ENCODE measurements at places on chromosomes 3 and 15. TPM values are rescaled to one million over a fixed set of nuclear protein-coding genes. Genes with fewer than 3 reads are reported as not detected.

The ATP13A4 gene
- 0.12 TPM for polyA plus RNA-seq

DNA sequence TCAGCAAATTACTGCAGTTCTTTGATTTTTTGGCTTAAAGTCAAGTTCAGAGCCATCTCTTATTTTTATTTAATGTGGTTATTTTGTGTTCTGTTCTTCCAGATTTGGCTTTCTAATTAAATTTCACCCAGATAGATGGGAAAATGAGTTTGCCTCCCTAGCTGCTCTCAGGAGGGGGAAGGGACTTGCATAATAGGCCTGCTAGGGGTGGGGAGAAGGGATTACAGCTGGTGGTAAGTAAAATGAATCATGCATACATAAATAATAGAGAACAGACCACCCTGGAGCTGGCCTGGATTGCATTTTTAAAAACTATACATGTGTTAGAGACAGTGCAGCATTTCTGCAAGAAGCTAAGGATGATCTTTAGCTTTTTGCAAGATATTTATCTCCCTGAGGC lies 3.9 kb upstream of the PXYLP1 start:
- DNase-seq: no peak

GRCh38 chr3:14467814-14468620 lies 65.6 kb downstream of the SLC6A6 start:
- no peak for DNase-seq

DNA sequence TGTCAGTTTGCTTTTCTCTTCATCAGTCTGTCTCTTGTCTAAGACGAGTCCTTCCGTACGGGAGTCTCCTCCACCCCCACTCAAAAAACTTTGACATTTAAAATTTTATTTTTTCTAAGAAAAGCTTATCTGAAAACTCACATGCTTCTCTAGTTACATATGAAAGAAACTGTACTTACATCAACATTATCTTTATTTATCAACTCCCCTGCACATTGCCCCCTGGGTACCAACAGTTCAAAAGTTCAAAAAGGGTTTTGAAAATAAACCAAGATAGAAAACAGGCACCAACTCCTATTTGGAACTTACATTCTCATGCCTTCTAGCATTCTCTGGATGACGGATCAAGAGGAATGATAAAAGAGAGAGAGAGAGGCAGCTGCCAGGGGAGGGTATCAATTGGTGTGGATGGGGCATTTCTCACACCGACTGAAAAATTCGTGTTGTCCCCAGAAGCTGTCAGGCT lies 182.5 kb downstream of the FOXP1 start:
- DNase-seq: no peak

GRCh38 chr3:15633766-15634598 lies 32.4 kb downstream of the BTD start:
- DNase-seq: no peak

DNA sequence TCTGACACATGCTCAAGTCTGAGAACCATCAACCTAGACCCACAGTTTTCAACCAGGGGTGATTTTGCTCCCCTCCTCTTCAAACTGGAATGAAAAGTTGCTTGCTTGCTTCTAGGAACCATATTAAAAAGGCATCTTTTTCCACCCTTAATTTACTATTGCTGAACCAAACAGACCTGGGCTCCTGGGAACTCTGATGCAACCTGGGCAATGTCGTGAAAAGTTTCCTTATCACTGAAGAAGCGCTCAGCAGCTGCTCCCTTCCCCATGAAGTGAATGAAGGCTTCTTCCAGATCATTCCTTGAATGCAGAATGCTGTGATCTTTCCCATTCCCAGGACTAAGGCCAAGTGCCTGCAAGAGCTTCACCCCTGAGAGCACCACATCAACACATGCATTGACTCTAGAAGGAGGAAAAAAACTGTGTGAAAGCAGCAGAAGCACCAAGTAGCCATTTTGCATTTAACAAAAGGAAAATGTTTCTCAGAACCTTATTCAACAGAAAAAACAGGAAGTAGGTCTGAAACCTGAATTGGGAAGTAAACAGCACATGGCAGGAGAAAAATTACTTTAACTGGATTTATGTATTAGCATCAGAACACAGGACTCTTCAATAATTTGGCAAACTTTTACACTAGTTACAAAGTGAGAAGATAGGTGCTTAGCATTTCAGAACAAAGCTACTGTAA lies 8.7 kb downstream of the ADPGK start:
- no peak for DNase-seq

DNA sequence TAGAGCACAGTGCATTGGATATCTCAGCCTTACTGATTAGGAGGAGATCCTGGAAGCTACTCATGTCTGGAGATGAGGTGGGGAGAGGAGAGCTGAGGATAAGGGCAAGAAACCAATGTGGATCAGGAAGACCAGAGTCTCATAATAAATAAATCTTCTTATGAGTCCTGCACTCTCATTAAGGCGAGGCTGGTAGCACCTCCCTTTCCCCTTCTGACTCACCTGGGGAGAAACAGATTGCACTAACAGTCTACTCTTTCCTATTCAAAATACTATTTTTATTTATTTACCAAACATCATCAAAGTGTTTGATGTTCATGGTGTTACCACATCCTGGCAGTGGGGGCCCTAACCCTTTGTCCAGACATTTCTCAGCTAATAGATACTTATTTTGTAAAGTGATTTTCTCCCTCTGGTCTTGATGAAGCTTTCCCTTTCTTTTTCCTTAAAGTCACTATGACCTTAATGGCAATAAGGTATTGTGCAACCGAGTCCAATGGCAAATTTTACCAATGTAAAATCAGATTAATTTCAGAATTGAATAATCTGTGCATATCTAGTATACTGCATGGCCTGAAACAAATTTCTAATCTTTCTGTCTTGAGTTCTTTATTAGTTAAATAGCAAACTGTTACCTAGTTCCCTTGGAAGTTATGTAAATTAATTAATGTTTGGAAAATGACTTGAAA lies 81.1 kb downstream of the IQCH start:
- no peak for DNase-seq

The GPR62 gene
- 0.29 TPM for polyA plus RNA-seq

DNA sequence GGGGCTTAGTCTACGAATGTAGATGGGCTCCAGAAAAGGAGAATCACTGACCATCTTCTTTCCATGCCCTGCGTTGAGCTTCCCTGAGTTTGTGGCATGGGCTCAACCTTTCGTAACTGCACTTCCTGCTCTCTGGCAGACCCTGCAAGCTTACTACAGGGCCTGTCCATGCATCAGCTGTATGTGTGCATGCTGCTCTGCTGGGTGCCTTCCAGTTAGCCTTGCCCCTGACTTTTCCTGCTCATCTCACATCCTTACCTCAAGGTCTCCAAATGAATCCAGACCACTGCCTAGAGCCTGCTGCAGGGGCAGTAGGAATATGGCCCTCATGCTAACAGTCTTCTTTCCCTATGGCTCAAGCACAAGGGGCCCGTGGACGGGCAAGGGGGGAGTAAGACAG lies 2.0 kb upstream of the TF start:
- DNase-seq: no peak

GRCh38 chr15:86759800-86760523 lies 680.3 kb downstream of the AGBL1 start:
- DNase-seq: no peak

DNA sequence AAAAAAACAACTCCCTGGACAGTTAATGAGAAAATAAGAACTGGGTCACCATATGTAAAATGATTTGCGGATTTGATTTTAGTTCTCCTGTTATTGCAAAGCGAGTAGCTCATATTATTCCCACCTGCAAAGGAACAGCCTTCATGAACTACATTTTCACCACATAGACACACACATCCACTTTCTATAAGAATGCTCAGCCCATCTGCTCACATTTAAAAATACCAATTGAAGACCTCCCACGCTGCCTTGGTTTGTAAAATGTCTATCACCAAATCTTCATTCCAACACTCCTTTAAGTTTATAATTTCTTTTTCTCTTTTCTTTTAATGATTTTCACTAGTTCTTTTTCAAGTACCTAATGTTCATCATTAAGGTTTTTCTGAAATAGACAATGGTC lies 148.6 kb downstream of the FGF12 start:
- no peak for DNase-seq

DNA sequence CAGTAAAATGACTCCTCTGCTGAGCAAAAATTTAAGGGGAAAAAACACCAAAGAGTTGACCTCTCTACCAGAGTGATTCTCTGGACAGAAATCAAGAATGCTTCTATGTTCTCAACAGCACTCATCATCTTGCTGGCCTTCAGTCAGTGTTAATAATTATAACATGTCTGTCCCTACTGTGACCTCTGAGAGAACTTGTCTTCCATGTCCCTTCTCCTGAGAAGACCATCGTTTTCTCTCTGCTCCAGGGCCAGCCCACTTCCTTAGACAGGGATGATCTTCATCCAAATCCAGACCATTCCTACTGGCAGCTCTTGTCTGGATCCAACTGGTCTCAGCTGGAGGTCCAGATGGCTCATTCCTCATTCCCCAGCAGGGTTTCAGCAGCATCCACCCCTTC lies 139.0 kb upstream of the NECTIN3 start:
- no peak for DNase-seq

- DNase-seq: no peak
Observed at GRCh38 chr3:125585595-125586223, 9.6 kb downstream of the OSBPL11 start.

DNA sequence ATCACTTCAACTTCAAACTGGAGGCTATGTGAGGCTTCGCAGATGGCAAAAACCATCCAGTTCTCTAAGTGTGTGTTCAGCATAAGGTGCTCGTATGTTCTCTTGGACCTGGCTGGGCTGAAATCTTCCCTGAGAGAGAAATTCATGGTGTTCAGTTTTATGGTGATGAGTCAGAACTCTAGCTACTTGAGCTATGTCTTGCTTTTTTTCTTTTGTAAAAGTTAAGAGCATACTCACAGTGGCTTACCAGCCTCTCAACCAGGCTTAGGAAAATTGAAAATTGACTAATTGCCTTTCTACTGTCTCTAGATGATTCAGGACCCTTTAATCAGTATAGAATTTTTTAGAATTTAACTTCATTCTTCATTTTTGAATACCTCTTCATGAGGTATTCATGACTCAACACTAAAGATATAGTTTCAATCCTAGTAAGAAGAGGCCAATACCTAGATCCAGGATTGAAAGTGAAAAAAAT lies 617.5 kb downstream of the TBL1XR1 start:
- no peak for DNase-seq

GRCh38 chr3:71701251-71701762 lies 23.9 kb downstream of the EIF4E3 start:
- no peak for DNase-seq

DNA sequence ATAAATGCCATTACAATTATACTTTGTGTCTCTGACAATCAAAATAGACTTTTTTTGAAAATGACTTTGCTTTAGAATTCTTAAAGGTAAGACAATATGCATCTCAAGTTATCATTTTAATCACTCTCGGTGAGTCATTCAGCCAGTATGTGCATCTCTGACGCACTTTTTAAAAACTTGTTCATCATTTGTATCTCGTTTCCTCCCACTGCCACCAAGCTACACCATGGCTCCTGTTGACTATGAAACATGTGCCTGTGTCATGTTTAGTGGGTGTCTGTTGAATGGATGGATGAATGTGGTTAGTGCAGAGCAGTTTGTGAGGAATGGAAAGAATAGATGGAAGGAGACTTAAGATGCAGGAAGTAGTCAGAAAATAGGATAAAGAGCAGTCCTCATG lies 68.6 kb downstream of the ARPP21 start:
- no peak for DNase-seq

DNA sequence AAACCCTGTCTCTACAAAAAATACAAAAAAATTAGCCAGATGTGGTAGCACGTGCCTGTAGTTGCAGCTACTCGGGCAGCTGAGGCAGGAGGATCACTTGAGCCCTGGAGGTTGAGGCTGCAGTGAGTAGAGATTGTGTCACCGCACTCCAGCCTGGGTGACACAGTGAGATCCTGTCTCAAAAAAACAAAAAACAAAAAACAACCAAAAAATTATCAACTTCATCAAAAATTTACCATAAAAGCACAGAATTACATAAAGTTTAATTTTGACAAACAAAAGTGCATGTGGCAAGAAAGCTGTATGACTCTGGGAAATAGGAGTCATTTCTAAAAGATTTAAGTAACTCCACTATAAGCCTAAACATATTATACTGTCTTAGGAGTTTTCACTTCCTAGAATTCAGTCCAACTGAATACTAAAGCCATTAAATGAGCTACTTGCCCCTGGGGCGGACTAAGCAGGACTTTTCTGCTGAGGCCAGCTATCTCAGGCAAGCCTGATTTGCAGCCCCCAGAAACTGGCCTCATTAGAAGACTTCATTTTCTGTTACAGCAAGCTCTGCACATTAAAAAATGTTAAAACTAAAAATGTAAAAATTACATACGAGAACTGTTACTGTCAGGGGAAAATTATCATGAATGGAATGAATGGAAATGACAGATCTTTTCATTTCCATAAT lies 23.0 kb downstream of the HSPBAP1 start:
- DNase-seq: no peak

- no peak for DNase-seq
Observed at GRCh38 chr3:32147509-32147908, 41.1 kb downstream of the GPD1L start.

- DNase-seq: no peak
Observed at GRCh38 chr15:96891046-96891445, 560.5 kb downstream of the NR2F2 start.
